Stimulated activated effector memory CD8-positive, alpha-beta T cell treated with anti-CD3 and anti-CD28 coated beads, Interleukin-12 subunit alpha, Interleukin-12 subunit beta, amount 100 ng/mL, for 72 hours (primary cell): ENCODE measurements at places on chromosomes 11 and 22.

DNA sequence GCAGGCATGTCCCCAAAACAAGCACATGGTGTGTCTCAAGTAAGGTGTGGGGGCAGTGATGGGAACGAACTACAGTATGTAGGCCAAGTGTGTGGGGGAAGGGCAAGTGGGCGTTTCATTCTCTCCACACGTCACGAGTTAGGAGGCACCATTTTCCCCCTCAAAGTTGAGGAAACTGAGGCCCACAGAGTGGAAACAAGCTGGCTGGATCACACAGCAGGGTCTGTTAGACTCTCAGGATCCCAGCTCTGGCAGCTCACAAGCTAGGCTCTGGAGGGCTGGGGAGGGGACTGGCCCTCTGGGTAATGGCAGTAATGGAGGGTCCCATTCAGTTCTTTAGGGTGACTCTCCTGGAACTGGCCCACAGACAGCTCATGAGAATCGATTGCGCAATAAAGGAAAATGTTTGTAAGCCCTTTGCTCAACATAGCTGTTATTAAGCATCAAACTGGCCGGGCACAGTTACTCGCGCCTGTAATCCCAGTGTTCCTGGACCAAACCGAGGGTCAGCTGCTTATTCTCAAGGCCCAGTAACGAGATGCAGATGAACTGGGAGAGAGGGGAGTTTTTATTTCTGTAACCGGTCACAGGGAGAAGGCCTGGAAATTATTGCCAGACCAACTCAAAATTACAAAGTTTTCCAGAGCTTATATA is 24.1 kb upstream of the TUB start:
- DNase-seq = no peak

- no peak for DNase-seq
Measured at GRCh38 chr22:36235585-36235984, 3.7 kb downstream of the APOL2 start.

DNA sequence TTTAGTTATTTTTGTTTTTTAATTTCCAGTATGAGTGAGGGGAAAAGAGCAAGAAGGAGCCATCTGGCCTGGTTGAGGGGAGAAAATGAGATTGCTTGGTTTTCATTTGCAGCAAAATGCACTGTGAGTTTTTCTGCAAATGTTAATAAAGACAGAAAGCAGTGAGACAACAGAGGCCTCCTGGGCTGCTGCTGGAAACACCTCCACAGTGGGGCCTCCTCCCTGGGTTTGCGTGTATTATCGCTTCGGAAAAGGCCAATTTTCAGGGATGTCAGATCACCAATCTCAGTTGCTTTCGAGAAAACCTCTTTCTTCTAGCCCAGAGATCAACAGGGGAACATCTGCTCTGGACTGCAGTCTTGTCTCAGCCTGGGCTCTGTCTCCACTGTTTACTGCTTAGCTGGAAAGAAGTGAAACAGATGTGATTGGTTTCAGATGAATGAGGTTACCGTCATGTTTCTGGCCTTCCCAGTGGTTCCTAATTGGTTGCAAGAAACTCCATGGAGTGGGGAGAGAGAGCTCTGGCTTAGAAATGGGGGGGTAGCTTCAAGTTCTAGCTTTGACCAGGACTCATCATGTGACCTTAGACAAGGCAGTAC is 17.3 kb downstream of the TSPAN18 start:
- DNase-seq = no peak

GRCh38 chr22:36902143-36902926 is 11.1 kb upstream of the CSF2RB start:
- no peak for DNase-seq

DNA sequence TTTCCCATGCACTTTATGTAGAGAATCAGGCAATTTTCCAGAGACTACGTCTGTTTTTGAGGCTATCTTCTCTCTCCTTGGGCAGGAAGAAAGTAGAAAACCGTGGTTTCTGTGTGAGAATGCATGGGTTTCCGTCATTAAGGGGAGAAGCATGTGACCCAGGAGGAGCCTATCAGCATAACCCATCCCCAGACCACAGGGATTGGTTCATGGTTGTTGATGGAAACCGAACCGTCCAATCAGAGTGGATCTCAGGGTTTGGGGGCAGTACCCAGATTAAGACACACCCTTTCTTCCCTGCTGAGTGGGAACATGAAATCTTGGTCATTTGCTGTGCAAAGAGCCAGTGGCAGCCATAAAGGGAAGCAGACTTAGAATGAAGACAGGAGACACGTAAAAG is 517.8 kb downstream of the MN1 start:
- DNase-seq = no peak

DNA sequence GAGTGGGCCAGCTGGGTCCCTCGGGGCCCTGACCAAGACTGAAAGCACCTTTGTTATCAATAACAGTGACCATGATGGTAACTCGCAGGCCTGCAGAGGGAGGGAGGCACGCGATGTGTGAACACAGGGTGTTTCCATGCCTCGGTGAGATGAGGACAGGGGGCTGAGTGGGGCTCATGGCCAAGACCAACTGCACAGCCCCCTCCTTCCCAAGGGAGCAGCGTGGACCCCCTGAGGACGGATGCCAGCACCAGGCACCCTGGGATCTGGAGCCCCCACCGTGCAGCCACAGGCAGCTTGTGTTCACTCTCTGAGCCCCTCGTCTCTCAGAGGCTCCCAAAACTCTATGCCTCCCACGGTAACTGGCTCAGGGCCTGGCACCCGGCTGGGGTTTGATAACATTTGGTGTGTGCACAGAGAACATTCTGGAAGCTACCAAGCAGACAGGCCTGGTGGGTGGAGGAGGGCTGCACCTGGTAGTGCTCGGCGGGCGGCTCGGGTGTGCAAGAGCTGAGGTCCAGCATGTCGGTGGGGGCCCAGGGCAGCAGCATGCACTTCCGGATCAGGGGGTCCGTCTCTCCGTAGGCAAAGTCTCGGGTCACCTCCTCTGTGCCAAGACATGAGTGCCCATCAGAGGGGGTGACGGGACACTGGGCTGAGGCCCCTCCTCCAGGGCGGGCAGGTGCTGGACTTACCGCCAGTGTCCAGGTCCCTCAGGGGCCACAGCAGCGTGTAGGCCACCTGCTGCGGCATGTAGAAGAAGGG is 7.6 kb downstream of the TTLL12 start:
- no peak for DNase-seq

DNA sequence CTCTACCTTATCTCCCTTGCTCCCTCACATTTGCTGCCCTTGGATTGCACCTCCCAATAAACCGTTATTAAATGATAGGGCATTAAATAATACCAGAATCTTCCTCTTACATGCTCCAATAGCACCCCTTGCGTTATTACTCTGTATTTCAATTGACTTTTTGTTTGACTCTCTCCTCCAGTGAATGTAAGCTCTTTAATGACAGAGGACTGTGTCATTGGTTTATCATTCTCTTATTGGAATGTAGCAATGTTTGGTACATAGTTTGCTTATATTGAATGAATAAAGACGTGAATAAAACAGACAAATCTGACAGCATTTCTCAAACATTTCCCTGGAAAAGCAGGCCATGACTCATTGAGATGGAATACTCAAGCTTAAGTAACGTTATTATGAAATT is 8.7 kb upstream of the MPEG1 start:
- no peak for DNase-seq

DNA sequence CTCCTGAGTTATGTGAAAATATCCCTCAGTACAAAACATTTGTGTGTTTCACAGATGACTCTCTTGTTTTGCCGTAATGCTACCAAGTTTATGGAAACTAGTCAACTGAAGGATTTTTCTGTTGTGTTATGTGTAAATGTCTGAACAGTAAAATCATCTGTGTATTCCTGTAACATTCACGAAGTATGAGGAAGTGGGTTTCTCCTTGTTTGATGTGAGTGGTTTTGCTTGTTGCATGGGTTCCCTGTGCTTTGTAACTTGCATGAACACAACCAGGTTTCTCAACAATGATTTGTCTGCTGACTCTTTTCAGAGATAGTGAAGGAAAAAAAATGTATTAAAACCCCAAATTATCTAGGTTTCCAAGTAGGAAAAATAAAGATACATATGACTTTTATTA is 138.1 kb downstream of the PGR start:
- no peak for DNase-seq

GRCh38 chr11:19628018-19628417 is 84.6 kb upstream of the NAV2 start:
- DNase-seq = no peak

DNA sequence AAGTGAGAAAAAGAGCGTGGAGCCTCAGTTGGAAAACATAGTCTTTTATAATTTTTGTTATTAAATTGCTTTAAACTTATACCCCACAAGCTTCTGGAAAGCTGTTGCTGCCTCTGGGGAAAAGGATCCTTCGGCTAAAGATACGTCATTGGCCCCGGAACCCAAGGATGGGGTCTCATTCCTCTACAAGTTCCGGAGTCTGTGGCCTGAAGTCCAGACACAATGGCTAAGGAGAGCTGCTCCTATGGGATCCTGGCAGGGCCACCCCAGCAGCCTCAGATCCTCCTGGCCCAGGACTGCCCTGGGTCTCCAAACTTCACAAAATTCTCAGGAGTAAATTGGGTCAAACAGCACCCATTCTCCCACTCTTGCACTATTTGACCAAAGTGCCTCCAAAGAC is 5.9 kb downstream of the WT1 start:
- no peak for DNase-seq

DNA sequence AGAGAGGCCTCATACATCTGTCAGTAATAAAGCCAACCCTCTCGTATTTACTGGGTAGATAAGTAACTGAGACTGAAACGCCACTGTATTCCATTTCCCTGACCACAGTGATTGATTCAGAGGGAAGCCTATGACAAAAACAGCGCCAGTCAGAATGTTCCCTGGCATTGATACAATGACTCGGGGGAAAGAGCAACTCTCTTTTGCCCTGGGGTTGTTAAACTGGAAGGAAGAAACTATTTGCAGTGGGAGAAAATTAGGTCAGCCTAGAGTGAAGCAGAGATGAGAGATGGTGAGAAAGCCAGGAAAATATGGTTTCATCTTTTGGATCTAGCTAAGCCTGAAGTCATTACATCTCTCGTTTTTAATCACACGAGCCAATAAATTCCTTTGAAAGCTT is 48.6 kb upstream of the RBFOX2 start:
- no peak for DNase-seq

DNA sequence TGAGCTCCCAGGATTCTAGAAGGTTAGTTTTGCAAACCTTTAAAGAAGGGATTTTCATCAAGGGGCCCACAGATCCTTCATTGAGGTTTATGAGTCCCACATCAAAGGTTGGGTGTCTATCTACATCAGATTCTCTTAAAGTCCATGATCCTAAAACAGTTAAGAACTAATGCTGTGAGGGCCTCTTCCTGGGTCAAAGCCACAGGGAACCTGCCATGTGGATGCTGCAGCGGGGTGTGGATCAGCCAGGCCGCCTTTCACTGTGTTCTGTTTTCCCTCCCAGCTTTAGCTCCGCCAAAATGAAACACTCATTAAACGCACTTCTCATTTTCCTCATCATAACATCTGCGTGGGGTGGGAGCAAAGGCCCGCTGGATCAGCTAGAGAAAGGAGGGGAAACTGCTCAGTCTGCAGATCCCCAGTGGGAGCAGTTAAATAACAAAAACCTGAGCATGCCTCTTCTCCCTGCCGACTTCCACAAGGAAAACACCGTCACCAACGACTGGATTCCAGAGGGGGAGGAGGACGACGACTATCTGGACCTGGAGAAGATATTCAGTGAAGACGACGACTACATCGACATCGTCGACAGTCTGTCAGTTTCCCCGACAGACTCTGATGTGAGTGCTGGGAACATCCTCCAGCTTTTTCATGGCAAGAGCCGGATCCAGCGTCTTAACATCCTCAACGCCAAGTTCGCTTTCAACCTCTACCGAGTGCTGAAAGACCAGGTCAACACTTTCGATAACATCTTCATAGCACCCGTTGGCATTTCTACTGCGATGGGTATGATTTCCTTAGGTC is 5.3 kb downstream of the SERPIND1 start:
- no peak for DNase-seq

GRCh38 chr11:33045551-33046255 is 6.3 kb downstream of the TCP11L1 start:
- DNase-seq = no peak

GRCh38 chr11:71489311-71490043 is 36.5 kb downstream of the NADSYN1 start:
- DNase-seq = peak; percentile 66

GRCh38 chr11:108902027-108902469 is 237.2 kb downstream of the DDX10 start:
- DNase-seq = no peak

- no peak for DNase-seq
Measured at GRCh38 chr11:130244848-130245247, 69.9 kb downstream of the ZBTB44 start.

DNA sequence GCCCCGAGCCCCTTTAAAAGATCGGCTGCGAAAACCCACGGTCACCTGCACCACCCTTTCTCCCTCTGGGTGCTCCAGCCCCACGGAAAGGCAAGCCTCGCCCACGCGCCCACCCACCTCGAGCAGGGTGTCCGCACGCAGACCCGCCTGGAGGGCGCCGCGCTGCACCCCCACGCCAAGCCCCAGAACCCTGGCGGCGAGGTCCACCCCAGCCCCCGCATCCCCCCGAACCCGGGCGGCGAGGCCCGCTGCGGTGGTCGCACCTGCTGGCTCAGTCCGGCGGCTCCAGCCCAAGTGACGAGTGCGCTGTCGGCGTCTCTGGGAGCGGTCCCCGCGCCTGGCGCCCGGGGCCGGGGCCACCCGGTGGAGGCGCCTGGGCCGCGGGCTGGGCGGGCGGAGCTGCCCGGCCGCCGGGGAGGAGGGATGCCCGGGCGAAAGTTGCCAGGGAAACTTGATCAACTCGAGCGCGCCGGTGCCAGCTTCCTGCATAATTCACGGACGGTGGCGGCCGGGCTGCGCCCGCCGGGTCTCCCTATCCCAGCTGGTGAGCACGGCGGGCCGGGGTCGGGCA is 1.1 kb downstream of the SHANK2 start:
- DNase-seq = no peak

- DNase-seq = no peak
Measured at GRCh38 chr22:21818487-21819182, 48.8 kb downstream of the MAPK1 start.

GRCh38 chr11:75024068-75024449 is 35.3 kb downstream of the NEU3 start:
- DNase-seq = no peak

GRCh38 chr11:46270684-46271083 is 6.8 kb upstream of the CREB3L1 start:
- DNase-seq = no peak

GRCh38 chr22:22919041-22919440 is 31.4 kb downstream of the IGLL5 start:
- no peak for DNase-seq
